KBM-7 (cell line): ENCODE measurements at places on chromosomes 16 and 17.

GRCh38 chr17:58170622-58171021, 3.8 kb downstream of the OR4D2 start:
- DNase-seq, result no peak

- no peak for DNase-seq
Observed at GRCh38 chr17:3669085-3669347, 404 bp downstream of the EMC6 start.

GRCh38 chr17:72901657-72902056, 190.8 kb downstream of the SLC39A11 start:
- DNase-seq, result no peak

DNA sequence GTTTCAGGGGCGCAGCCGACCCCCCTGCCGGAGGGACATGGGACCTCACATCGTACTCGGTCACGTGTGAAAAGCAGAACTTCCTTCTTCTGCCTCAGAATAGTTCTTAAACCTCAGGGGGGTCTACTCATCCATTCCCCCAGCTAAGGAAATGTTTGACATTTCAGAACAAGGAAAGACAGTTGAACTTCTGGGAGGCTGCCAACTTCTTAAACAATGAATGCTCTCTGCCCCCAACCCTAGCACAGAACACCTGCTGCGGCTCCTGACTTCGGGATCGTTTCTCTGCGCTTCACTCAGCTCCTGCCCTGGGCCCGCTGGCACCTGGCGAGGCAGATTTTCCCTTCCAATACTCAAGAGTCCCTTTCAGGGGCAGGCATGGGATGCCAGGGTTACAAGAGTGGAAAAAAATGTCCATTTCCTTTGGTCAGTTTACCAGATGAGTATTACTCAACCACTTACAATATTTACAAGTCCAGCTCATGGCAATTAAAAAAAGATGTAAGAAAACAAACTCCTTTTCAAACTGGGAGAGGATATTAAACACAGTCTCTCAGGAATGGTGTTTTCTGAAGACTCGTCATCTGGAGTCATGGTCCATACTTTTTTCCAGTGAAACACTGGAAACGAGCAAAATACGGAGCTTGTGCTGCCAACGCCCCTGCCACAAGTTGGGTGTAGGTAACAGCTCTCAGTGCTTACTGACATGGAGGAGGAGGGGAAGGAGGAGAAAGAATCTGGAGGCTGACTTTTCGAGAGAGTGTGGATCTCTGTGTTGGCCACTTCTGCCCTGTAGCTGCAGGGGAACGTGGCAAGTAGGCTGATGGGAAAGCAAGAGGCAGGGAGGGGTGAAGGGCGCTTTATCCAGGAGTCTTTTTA, 235.7 kb downstream of the NTN1 start:
- peak; percentile 80 for DNase-seq

GRCh38 chr16:1362807-1363206, 11.1 kb downstream of the GNPTG start:
- DNase-seq, result no peak

DNA sequence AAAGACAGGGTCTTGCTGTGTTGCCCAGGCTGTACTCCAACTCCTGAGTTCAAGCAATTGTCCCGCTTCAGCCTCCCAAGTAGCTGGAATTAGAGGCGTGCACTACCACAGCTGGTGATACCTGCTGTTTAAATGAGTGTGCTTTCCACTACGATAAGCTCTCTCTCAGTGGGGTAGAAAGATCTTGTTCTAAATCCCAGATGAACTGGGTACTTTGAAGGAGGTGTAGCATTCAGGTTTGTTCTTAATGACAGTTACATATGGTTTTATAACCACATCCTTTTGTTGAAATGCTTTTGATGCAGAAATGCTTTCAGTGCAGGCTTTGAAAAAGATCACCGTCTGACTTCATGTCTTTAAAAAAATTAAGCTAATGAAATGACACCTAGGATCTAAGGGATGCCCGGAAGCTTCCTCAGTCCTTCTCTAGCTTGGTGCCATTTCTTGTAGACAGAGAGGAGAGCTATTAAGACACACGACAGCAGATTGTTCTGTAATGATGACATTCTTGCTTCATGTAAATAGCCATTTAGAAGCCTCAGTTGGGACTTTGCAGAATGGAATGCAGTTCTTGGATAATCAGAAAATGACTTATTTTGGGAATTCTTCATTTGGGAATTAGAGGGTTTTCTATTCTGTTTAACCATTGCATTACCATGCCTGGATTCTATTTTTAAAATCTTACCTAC, 19.5 kb downstream of the PMM2 start:
- no peak for DNase-seq
